ENCODE measurements at places on chromosomes 12 and 14.
A peak's percentile ranks its signal among the peaks of the same experiment; 100 is the strongest.

GRCh38 chr12:129877411-129877810 lies 26.4 kb downstream of the TMEM132D start:
- no peak for DNase-seq

- no peak for DNase-seq
Measured at GRCh38 chr14:79587875-79588274, 623.4 kb downstream of the DIO2 start.

- no peak for DNase-seq
Measured at GRCh38 chr12:78725951-78726580, 138.5 kb upstream of the SYT1 start.

GRCh38 chr12:132841151-132841550 lies 12.5 kb upstream of the GOLGA3 start:
- no peak for DNase-seq

DNA sequence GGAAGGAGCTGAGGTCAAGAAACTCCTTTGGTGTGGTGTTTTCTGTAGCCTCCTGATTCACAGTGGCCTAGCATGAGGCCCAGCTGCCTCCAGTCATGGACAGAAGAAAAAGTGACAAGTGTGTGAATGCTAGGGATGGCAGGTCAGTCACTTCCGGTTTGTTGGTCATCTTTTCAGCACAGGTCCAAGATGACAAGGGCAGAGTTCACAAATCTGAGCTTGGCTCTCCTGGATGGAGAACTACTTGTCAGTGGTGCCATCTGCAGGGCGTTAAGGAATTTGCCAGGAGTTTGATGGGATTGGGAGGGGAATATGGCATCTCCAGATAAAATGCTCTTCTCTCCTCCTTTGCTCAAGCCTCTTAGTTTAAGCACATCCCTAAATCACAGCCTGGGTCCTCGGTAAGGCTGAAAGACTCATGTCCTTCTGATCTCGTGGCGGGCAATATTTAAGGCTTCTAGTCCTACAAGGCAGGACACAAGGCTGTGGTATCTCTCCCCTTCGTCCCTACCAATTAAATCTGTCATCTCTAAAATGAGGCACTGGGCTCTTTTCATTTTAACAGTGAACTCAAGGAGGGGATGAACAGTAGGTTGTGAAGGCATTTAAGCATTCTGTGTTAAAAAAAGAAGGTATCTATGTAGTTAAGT lies 10.0 kb downstream of the TUBA1B start:
- peak; percentile 82 for DNase-seq

DNA sequence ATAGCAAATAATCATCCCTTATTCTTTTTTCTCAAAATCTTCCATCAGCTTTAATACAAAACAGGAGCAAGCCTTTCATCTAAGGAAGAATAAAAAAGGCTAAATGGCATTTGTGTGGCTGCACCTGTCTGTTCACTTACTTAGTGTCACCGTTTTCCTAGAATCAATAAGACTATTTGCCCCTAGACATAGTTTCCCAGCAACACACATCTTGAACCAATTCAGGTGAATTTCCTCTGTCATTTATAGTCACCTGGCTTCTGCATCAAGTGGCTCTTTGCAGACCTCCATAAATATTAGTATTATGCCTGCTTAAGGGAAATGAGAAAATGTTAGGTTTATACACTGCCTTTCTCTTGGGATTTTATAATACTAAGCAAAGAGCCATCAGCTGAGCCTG lies 17.4 kb upstream of the GCH1 start:
- no peak for DNase-seq

DNA sequence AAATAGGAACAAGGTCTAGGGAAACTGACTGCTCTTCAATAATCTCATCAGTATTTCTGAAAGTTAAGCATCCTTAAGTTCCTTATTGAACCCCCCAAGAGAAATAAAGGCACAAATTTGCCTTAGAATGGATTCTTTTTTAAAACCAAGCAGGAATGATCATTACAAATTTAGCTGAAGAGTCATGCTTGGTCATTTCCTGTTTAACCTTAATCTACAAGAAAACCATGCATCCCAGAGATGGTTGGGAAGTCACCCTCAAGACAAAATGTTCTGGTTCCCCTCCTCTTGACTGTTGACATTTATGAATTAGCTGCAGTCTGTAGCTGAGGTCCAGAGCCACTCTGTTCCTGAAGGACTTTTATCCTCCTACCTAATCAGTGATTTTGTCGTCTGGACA lies 291.8 kb upstream of the G2E3 start:
- DNase-seq, result peak; percentile 73

- DNase-seq, result no peak
Measured at GRCh38 chr12:8953773-8954402, 4.4 kb upstream of the M6PR start.

GRCh38 chr12:125220404-125221273 lies 155.4 kb downstream of the AACS start:
- peak; percentile 1 for DNase-seq

GRCh38 chr12:3145033-3145432 lies 67.9 kb downstream of the TSPAN9 start:
- no peak for DNase-seq

- no peak for DNase-seq
Measured at GRCh38 chr14:77027538-77028383, 747 bp downstream of the IRF2BPL start.
